ENCODE measurements at places on chromosomes 4 and X. TPM values are rescaled to one million over a fixed set of nuclear protein-coding genes. Genes with fewer than 3 reads are reported as not detected.

LDB2 gene
- 53.0 TPM for total RNA-seq

GYG2 gene
- total RNA-seq = 153 TPM

SSX4 gene
- total RNA-seq = not detected

RLIM gene
- 62.2 TPM for total RNA-seq

NAT8L gene
- 7.3 TPM for total RNA-seq

TCEAL6 gene
- not detected for total RNA-seq

TMEM192 gene
- 22.8 TPM for total RNA-seq

USP26 gene
- not detected for total RNA-seq

FAM9C gene
- total RNA-seq = not detected

FAT1 gene
- total RNA-seq = 90.8 TPM

IBSP gene
- not detected for total RNA-seq

SPP1 gene
- 82.9 TPM for total RNA-seq

FAM241A gene
- 21.2 TPM for total RNA-seq

C1QTNF7 gene
- total RNA-seq = 2.3 TPM

IL21 gene
- total RNA-seq = not detected

THOC2 gene
- total RNA-seq = 64.0 TPM

TCEAL5 gene
- total RNA-seq = not detected

FSTL5 gene
- total RNA-seq = not detected

DRD5 gene
- total RNA-seq = not detected

RTL9 gene
- 0.25 TPM for total RNA-seq

PROM1 gene
- total RNA-seq = not detected

BMPR1B gene
- 1.6 TPM for total RNA-seq

RASSF6 gene
- total RNA-seq = 0.46 TPM

GPC4 gene
- total RNA-seq = 27.6 TPM

OPRPN gene
- total RNA-seq = not detected

BST1 gene
- total RNA-seq = 22.5 TPM

XK gene
- 0.38 TPM for total RNA-seq

LRRC66 gene
- 0.38 TPM for total RNA-seq

GPRIN3 gene
- 3.3 TPM for total RNA-seq

FOXR2 gene
- not detected for total RNA-seq

ADAM29 gene
- not detected for total RNA-seq

CPE gene
- total RNA-seq = 154 TPM

HTR2C gene
- not detected for total RNA-seq

FAM133A gene
- total RNA-seq = not detected

CSAG1 gene
- not detected for total RNA-seq

SRPX2 gene
- total RNA-seq = 77.9 TPM

AKAP14 gene
- total RNA-seq = not detected

CENPVL2 gene
- not detected for total RNA-seq

TRAM1L1 gene
- 1.2 TPM for total RNA-seq

RRH gene
- 0.31 TPM for total RNA-seq

TRIM60 gene
- total RNA-seq = not detected

WDR17 gene
- 0.84 TPM for total RNA-seq

KIF4A gene
- total RNA-seq = not detected

FRMD7 gene
- total RNA-seq = not detected
